ENCODE measurements at places on chromosomes 12 and 14.

- no peak for DNase-seq
Observed at GRCh38 chr12:67632005-67632404, 16.5 kb upstream of the DYRK2 start.

GRCh38 chr12:53100466-53101151, 2.7 kb upstream of the SOAT2 start:
- no peak for DNase-seq

DNA sequence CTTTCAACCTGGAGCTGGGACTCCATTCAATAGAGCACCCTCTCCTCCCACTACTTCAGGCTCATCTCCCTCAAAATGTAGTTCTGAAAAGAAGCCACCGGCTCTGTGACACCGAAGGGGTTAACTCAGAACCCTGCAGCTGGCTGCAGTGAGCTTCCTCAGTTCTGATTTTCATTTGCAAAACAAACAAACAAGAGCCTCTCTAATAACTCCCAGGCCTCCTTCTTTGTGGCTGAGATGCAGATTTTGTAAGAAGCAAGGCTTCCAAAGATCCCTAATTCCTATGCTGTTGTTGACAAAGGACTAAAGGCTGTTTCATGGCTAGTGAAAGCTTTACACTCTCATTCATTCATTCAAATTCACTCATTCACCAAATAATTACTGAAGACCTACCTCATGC, 333.4 kb upstream of the TBX3 start:
- no peak for DNase-seq

GRCh38 chr12:129987841-129988240, 84.0 kb upstream of the TMEM132D start:
- DNase-seq = no peak

GRCh38 chr14:51533160-51533559, 118.5 kb upstream of the FRMD6 start:
- DNase-seq = peak; percentile 59

- DNase-seq = no peak
Observed at GRCh38 chr12:49975318-49975761, 2.6 kb downstream of the AQP6 start.

GRCh38 chr12:45725631-45726602, 3.6 kb upstream of the ARID2 start:
- no peak for DNase-seq
